ENCODE measurements at places on chromosomes 6 and 20. TPM values are rescaled to one million over a fixed set of nuclear protein-coding genes. Genes with fewer than 3 reads are reported as not detected.

WFDC2 gene
- total RNA-seq, result 24.7 TPM

BPIFA1 gene
- total RNA-seq, result not detected

SYCP2 gene
- total RNA-seq, result 2.7 TPM

- DNase-seq, result no peak
These were observed 124.5 kb downstream of the MRPL14 start for GRCh38 chr6:44002593-44003344.

- DNase-seq, result no peak
These were observed 967 bp downstream of the SMPDL3A start for GRCh38 chr6:122790028-122790422.

DNA sequence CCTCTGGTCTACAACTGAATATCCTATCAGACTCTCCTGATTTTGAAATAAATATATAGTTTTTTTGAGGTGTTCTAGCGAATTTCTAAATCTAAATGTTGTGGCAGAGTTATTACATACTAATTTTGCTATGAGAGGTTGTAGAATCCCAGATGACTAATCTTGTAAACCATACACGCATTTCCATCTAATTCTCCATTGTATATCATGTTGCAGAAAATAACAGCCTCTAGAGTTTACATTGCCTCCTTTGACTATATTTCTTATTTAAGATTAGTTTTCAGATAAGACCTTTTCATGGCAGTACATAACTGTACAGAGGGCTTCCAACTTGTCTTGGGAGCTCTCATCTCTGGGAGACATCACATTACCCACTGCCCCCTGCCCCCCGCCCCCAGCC is 22.9 kb downstream of the PTPN1 start:
- no peak for DNase-seq

DNA sequence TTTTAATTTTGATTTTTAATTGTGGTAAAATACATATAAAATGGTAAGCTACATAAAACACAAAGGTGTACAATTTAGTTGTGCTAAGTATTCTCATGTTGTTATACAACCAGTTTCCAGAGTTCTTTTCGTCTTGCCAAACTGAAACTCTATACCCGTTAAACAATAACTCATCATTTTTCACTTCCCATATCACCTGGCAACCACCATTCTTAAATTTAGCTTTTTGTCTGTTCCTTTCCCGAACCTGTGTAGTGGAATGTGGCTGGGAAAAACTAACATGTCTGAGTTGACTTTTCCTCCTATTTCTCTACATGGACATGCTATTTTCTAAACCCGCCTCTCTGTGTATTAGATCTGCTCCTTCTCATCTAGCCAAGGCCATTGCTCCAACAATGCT is 27.6 kb downstream of the RPRD1B start:
- no peak for DNase-seq

All from lower leg skin (tissue), 4 donors.